Activated naive CD4-positive, alpha-beta T cell treated with anti-CD3 and anti-CD28 coated beads, Interleukin-2, amount 10 ng/mL, durations not matched to agents 7 days and 5 days (primary cell): ENCODE measurements at places on chromosomes 13 and 19.

DNA sequence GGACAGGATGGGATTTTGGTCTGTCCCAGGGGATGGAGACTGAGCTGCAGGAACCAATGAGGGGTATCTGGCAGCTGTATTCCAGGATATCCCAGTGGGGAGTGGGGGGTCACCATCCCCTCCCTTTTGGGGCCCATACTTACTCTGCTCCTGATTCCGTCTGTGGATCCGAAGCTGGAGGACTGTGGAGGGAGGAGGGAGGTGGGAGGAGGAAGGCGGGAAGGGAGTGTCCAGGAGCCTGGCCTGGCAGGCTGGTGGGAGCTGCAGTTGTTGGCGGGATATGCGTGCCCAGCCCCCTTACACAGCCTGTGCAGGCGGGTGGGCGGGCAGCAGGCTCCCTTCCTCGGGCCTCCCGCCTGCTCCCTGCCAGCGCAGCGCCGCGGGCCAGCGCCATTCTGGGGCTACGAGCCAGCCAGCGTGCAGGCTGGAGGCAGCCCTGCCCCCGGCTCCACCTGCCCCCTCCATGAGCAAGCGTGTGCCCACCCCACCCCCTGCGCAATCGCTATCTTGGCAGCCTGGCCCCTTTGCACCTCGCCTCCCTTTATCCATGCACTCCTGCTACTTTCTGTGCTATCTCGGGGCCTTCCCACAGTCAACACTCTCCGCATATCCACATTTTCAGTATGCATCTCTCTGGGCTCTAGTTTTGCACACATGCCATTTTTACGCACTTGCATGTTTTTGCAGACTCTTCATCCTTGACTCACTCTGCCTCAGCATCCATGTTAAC is 2.8 kb downstream of the MAMSTR start:
- no peak for DNase-seq

- DNase-seq, result no peak
Measured at GRCh38 chr19:17584132-17584531, 28.7 kb downstream of the COLGALT1 start.

GRCh38 chr19:55621205-55621672 is 3.1 kb downstream of the ZNF784 start:
- no peak for DNase-seq

- no peak for DNase-seq
Measured at GRCh38 chr13:113062691-113063090, 42.9 kb upstream of the F7 start.

- DNase-seq, result no peak
Measured at GRCh38 chr13:108855737-108856387, 226.5 kb downstream of the MYO16 start.
